ENCODE measurements at places on chromosomes 1 and 21.

DNA sequence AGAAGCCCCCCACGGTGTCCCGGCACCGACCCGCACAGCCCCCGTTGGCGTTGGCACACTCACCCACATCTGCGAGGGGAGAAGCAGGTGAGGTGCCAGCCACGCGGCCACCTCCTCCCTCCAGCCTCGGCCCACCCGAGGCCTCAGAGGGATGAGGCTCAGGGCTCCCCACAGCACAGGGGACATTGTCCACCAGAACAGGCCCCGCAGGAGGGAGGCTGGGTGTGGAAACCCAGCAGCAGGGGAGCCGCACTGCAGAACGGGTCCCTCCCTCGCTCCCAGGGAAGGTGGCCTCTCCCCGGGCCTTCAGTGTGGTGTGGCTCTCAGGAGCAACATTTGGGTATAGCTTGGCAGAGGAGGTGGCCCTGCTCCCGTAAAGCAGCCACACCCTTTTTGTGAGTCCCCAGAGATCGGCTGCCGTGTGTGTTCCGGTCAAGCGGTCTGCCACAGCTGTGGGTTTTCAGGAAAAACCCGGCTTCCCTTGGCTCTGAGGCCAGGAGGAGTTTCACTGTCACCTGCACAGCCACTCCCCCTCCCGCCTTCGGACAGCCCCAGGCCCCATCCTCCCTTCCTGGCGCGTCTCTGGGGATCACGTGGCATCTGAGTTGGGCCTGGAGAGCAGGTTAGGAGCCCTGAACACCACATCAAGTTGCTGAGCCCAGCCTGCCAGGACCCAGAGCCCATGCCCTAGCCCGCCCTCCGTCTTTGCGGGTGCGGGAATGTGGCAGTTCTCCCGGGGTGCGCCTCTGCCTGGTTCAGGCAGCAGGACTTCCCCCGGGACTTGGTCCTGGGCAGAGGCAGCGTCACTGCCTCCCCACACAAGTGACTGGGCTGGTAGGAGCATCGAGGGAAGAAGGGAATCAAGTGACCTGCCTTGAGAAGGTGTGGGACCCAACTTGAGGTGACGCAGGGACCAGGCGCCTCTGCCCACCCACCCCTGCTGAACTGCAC, 64.0 kb downstream of the MEGF6 start:
- no peak for DNase-seq

GRCh38 chr1:113198806-113199205, 125.8 kb downstream of the LRIG2 start:
- DNase-seq: no peak

DNA sequence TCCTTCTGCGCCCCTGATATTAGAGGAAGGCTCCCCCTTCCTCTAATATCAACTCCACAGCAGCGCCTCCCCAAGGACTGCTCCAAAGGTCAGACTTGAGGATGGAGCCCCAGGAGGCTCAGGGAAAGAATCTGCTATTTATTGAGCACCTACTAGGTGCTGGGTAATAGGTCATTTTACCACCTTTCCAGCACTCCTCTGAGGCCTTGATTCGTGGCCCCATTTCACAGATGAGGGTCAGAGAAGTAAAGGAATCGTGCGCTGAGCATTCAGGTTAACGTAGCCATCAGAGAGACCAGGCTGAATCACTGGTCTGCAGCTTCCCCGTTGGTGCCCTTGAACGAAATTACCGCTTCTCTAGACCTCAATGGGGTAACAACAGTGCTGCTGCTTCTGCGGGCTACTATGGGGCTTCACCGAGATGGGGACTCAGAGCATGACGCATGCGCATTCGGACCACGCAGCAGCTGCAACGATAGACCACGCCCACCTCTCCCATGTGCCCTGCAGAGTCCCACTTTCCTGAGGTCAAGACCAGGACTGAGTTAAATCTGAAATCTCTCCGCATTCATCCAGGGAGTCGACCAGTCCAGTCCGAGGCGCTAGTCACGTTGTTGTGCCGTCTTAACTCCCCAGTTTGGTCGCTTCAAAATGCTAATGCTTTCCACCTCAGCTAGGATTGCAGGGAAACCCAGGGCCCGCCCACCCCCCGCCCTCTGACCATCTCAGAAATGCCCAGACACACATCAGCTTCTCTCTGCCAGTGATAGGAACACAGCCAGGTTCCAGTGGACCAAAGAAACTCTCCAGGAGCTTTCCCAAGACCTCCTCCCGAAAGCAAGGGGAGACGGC, 12.9 kb downstream of the CAMK2N1 start:
- DNase-seq: no peak

DNA sequence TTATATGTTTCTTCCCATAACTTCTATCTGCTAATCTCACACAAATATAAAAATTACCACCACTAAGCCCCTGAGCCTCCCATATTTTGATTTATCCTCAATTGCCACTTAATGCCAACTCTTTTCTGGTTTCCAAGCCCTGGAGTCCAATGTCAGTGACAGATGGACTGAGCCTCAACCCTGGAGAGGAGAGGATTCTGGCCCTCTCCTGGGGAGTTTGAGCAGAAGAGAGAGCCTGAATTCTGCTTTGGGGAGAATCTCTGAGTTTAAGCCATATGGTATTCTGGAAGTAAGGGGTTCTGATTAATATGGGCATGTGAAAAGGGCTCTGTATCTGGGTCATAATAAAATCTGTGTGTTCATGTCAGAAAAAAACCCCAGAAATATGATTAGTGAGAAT, 8.5 kb downstream of the CADM3 start:
- no peak for DNase-seq

DNA sequence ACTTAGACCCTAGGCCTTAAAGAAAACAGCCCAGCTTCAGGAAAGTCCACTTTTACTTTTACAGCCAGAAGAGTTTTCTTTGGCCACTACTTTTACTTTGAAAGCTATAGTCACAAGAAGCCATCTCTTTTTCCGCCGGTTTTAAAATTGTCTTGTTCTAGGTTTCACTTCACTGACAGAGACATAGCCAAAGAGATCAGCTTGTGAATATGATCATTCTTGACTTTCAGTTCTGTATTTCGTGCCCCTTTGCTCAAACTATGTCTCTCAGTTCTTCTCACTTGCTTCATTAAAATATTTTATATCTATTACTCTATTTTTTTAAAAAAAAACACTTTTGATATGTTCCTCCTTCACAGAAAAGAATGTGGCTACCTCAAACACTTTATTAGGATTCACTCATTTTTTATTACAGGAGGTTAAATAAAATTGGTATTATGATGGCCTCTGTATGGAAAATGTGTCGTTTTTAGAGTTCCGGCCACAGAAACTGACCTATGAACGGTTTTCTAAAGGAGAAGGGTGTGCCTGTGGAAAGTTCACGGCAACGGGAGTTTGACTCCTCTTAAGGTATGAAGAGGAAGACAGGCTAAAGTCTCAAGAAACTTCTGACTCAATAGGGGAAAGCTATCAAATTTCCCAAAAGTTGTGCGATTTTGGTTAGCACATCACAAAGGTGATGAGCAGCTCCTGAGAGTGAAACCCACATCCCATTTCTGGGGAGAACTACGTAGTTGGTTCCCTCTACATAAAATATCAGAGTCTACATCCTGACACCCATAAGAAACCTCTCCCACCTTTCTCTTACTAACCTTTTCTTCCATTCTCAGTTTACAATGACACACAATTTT, 1.2 kb downstream of the MCOLN2 start:
- DNase-seq: no peak

GRCh38 chr1:230073371-230074035, 6.5 kb downstream of the GALNT2 start:
- no peak for DNase-seq

DNA sequence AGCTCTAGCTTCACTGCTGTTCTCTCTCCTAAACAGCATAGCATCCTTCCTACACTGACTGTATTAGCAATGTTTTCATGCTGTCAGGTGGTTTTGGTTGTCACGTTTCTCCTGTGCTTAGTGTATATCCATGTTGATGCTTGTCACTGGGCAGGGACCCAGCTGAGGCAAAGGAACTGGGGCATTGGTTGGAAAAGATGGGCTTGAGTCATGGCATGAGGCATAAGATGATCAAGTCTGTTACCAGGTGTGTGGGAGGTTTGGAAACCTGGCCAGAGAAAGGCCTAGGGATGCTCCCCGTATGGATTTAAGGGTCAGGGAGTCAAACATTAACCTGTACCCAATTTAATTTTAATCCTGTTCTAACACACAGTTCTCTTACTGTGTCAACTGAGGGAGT, 69.6 kb downstream of the OSBPL9 start:
- DNase-seq: no peak

Data from non-pigmented ciliary epithelial cell (primary cell).